CD4-positive, alpha-beta T cell treated with Interleukin-2 at 100 ng/mL for 4 hours (primary cell): ENCODE measurements at places on chromosomes 11 and 22.

DNA sequence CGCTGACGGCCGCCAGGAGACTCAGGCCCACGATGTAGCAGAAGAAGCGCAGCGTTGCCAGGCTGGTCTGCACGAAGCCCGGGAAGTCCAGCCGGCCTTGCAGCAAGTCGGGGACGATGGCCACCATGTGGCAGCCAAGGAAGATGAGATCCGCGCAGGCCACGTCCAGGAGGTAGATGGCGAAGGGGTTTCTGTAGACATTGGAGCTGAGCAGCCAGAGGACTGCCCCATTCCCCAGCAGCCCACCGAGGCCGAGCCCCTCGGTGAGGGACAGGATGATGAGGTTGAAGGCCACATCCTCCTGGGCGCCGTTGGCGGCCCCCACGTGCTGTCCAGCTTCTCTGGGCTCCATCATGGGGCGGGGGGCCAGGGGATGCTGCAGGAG lies 3.8 kb downstream of the MRGPRE start:
- DNase-seq, result no peak

GRCh38 chr11:57155838-57156607 lies 25.7 kb upstream of the LRRC55 start:
- no peak for DNase-seq

- DNase-seq, result no peak
Observed at GRCh38 chr22:40009951-40010671, 15.4 kb downstream of the FAM83F start.

DNA sequence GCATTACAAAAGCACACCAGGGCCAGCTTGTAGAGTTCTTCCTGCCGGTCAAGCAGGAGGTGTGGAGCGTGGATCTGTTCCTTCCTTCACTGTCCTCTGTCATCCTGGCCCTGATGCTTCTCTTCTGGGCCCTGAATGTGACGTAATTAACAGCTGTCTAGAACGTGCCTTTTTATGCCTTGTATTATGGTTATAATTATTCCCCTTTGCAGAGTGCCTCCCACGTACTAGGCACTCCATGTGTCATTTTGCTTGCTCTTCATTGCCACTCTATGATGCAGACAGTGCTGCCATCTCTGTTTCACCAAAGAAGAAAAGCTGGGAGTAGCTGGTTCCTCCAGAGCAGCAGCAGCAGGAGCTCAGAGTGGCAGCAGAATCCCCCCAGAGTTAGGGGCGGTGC lies 132.1 kb upstream of the TTC12 start:
- no peak for DNase-seq

DNA sequence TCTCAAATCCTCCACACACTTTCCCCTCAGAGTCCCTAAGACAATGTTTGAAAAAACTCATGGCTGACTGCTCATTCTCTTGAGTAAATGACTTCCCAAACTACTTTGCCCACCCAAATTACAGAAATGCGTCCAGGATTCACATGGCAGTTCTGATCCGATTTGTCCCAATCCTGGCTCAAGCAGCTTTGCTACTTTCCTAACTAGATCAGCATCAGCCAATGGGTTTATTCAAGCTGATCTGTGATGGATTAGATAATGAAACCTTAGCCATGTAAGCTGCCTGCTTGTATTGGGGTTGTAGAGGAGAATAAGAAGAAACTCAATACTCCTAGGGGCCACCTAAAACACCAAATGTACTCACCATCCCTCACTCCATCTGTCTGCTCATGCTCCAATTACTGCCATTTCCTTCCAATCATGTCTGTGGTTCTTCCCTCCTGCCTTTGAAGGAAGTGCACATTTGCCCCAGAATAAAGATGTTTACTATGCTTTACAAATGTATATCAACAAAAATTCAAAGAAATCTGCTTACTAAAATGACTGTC lies 6.9 kb downstream of the RBFOX2 start:
- DNase-seq, result no peak

GRCh38 chr11:67033661-67034166 lies 10.8 kb downstream of the SYT12 start:
- no peak for DNase-seq

DNA sequence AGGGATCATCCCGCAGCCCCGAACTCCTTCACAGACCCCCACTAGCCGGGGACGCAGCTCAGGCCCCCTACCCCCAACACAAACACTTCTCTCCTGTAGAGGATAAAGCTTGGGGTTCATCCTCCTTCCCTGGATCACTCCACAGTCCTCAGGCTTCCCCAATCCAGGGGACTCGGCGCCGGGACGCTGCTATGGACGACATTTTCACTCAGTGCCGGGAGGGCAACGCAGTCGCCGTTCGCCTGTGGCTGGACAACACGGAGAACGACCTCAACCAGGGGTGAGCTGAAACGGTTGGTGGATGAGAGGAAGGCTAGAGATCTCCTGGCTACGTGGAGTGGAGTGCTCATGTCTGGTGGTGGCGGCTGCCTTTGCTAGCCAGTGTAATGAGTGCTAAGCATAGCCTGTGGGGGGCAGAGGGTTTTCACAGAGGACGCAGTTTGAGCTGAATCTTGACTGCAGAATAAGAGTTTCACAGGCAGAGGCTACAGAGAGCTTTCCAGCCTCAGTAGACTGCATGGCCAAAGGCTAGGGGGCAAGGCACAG lies 580 bp downstream of the ILK start:
- peak; percentile 69 for DNase-seq
